Neuronal stem cell (in vitro differentiated cells): ENCODE measurements at places on chromosomes 11 and 22.

DNA sequence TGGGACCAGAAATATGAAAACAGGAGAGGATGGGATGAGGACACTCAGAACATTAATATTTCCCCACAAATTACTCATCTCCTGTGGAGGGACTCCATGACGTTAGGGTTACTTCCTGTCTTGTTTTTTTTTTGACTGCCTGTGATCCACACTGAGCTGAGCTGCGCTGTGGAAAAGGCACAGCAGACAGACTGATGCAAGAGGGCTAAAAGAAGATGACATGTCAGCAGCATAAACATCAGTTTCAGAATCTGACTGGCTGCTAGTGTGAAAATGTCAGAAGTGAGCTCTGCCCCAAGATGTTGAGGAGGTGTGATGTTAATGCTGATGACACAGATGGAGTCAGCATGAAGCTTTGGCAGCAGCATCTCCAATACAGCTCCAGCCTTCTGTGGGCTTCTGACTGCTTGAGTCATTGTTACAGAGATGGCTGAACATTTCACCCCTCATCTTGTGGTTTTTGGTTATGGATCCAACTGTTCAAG is 286.8 kb downstream of the BLID start:
- DNase-seq: no peak

- DNase-seq: no peak
These were observed 5.2 kb upstream of the OLFML1 start for GRCh38 chr11:7480113-7480512.

DNA sequence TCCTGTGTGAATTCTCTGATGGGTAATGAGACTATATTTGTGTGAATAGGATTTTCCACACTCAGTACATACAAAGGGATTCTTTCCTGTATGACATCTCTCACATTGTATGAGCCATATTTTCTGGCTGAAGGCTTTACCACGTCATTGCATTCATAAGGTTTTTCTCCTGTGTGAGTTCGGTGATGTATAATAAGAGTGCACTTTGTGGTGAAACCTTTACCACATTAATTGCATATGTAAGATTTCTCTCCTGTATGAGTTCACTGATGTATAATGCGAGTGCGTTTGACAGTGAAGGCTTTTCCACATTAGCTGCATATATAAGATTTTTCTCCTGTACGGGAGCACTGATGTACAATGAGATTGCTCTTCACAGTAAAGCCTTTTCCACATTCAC is 455.4 kb upstream of the CNTN5 start:
- DNase-seq: no peak

DNA sequence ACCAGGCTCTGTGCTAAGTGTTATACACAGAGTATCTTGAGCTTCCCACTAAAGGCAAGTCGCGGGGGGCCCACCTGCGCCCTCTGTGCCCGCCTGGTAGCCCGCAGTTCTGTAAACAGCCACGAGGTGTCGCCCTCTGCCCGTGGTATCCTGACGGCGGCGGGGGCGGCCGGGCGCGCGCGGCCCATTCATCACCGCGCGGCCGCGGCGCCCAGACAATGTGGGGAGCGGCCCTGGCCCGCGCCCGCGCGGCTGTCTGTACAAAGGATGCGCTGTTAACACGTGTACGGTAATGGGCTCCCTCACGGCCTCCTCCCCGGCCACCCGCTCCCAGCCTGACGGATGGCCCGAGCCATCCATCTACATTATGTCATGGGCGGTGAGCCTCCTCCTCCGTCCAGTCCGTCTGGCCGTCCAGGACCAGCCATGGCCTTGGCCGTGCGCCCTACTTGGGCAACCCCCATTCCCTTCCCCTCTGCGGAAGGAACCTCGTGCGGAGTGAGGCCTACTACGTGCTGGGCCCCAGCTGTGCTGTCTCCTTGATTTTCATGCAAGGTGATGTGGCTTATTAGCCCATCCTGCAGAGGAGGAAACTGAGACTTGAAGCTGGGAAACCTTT is 99.4 kb downstream of the MIAT start:
- DNase-seq: peak; percentile 67

DNA sequence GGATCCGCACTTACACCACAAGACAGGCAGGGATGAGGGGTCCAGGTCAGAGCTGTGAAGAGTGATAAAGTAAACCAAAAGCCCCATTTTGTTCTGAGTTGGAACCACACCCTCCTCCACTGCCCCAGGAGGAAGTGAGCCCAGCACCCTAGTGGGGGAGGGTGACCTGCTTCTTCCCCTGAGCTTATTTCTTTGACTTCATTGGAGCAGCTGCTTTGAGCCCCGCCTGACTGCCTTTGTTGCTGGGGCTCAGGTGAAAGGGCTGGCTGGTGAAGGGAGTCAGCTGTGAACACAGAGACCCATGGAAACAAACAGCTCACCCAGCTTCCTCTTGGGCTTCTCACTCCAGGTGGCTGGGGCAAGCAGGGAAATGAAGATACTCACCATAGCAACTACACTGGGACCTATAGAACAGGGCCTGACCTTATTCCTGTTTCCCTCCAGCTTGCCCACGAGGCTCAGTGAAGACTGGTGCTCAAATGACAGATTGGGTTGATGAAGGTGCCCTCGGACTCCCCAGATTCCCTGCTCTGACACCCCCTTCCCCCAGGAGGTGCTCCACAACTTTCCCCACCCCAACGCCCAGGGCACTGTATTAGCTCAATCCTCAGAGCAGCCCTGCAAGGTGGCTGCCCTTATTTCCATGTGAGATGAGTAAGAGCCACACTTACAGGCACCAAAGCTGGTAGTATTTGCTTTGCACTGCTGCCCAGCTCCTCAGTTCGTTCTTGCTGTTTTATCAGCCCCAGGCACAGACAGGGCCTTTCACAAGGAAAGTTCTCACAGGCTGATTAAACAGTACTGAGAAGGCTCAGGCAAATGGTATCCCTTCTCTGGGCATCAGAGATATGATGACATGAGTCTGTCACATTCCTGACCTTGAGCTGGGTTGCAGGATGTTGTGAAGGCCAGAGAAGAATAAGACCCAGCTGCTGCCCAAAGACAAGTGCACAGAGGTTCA is 2.4 kb downstream of the UCP2 start:
- no peak for DNase-seq

- no peak for DNase-seq
These were observed 2.0 kb downstream of the GGA1 start for GRCh38 chr22:37610480-37611129.
